Common myeloid progenitor, CD34-positive (primary cell): ENCODE measurements at places on chromosomes 5 and 9.
A peak's percentile ranks its signal among the peaks of the same experiment; 100 is the strongest.

DNA sequence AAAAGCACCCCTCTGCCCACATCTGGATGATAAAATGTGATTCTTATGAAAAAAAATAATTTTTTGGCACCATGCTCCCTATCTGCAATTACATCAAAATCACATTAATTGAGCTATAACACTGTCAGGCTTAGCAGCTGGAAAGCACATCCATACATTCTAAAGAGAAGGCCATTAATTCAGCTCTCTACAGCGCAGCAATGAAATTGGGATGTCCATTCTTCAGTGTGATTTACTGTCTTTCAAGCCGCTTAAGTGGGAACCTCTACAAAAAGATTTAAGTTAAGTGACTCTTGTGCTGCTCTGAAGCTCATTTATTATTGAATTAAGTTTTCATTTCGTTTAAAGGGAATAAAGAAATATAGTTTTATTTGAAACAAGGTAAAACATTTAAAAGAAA lies 171.3 kb downstream of the EBF1 start:
- no peak for DNase-seq

DNA sequence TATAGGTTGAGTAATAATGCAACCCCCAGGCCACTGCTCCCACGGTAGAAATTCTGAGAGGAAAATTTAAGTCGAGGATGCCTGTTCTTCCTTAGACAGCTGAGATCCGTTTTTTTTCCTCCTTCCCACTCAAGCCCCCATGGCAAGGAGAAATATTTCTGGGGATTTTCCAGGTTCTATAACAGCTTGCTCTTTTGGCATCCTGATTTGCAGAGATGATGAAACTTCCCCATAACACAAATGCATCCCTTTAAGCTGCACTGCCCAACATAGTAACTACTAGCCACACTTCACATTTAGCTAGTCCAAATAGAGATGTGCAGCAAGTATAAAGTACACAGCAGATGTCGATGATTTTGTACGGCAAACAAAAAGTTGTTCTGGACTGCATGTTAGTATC lies 32.5 kb upstream of the GNA14 start:
- no peak for DNase-seq

GRCh38 chr5:73008831-73009230 lies 53.0 kb downstream of the FCHO2 start:
- no peak for DNase-seq

DNA sequence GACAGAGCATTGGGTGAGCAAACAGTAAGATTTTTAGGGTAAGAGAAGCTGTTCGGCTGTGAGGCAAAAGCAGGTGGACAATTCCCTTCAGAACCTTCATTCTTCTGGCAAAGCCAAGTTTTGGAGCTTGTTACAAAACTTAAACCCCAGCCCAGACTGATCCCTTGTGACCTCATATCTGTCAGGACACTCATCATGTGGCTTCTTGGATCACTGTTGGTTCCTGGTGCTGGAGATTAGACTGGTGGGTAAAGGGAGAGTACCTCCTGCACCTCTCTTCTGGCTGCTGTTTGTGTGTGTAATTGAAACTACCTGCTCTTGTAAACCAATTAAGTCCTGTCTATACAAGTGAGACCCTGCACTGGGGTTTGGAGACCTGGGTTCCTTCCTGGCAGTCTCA lies 21.0 kb downstream of the LARP1 start:
- peak; percentile 61 for DNase-seq

DNA sequence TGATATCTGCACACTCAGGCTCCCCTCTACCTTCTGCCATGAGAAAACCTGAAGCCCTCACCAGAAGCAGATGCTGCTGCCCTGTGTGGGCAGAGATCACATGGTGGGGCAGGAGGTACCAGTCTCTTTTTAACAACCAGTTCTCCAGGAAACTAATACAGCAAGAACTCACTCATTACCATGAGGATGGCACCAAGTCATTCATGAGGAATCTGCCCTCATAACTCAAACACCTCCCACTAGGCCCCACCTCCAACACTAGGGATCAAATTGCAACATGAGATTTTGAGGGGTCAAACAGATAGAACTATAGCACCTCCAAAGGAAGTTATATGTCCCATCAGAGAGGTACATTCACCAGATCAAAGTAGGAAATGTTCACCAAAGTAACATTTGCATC lies 136.3 kb upstream of the SHB start:
- no peak for DNase-seq

- no peak for DNase-seq
These were observed 155.3 kb downstream of the ADAMTS12 start for GRCh38 chr5:33736510-33736909.

DNA sequence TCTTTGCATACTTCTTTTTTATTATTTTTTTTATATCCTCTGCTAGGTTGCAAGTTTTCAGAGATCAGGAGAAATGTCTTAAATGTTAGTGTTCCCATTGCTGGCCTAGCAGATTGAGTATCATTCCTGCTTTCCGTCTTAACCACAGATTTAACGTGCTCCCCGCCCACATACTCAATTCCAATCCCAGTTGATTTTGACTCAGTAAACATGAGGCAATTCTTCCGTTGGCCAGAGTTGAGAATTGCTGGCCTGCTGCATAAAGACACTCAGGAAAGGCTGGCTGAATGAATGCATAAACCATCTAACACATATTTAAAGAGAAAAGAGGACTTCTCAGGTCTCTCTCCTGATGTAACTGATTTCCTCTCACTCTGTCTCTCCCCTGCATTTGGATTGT lies 46.8 kb upstream of the PLPP6 start:
- no peak for DNase-seq

- no peak for DNase-seq
These were observed 228.4 kb downstream of the TENT4A start for GRCh38 chr5:6941631-6942030.

DNA sequence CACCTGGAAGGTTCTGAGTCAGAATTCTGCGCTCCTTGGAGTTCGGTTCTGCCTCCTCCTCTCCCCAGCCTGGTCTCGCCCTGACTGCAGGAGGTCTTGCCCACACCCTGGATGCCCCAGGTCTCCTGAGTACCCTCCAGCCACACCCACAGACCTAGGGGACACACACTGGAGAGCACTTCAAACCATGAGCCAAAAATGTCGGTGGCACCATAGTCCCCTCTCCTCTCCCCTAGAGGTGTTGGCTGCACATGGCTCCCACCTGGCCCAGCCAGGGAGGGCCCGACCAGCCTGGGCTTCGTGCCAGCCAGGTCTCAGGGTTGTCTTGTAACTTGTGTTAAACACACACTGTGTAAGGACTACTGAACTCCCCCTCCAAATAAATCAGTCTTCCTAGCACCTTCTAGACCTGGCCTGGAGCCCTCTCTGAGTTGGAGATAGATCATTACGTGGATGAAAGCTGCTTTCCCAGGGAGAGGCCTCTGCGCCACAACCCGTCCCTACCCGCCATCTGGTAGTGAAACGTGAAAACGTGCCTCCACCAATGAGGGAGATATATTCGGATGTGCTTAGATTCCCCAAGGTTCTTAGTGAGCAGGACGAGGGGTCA lies 49.9 kb upstream of the CTSL start:
- no peak for DNase-seq

GRCh38 chr9:137493364-137494103 lies 34.4 kb upstream of the NSMF start:
- DNase-seq = no peak

DNA sequence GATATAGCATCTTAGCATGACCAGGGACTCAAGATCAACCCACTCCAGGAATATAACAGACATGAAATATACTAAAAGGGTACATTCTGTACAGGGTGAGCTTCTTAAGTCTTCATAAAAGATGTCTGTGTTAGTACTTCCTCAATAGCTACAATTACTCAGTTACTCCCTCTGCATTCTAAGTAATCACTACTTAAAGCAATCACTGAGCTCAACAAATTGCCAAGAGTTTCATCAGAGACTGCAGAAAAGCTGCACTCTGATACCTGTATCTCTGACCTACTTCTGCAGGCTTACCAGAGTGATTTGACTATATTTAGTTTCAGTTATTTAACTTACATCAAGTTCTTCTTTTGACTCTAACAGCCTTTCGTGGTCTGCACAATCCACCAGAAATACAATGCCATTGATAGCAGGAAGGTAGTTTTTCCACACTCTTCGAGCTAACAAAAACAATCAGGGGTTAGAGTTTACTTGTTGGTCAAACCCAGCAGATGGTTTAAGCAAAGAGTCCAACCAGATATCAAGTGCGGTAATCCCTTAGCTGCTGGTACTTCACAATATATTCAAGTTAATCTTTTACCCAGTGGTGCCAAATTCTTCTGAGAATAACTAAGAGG lies 23.3 kb downstream of the SAR1B start:
- DNase-seq = no peak

DNA sequence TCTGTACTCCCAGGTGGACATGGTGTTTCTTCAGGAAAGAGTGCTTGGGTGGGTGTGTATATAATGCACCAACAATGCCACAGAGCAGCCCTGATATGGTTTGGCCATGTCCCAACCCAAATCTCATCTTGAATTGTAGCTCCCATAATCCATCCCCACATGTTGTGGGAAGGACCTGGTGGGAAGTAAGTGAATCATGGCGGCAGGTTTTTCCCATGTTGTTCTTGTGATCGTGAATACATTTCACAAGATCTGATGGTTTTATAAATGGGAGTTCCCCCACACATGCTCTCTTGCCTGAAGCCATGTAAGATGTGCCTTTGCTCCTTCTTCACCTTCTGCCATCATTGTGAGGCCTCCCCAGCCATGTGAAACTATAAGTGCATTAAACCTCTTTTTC lies 158.5 kb downstream of the NR3C1 start:
- DNase-seq = no peak

DNA sequence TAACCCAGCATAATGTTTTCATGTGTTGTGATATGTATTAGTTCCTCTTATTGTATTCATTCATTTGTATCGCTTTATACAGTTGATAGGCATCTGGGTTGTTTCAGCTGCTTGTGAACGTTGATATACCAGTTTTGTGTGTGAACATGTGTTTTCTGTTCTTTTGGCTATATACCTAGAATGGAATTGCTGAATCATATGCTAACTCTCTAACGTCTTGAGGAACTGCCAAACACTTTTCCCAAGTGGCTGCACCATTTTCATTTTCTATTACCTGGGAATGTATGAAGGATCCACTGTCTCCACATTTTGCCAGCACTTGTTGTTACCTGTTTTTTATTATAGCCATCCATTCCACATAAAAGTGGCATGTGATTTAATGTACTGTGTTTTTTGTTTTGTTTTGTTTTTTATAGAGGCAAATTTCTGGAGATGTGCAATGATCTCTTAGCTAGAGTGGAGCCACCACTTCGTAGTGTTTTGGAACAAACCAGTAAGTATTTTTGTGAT lies 34.6 kb downstream of the HSPA4 start:
- DNase-seq = no peak

DNA sequence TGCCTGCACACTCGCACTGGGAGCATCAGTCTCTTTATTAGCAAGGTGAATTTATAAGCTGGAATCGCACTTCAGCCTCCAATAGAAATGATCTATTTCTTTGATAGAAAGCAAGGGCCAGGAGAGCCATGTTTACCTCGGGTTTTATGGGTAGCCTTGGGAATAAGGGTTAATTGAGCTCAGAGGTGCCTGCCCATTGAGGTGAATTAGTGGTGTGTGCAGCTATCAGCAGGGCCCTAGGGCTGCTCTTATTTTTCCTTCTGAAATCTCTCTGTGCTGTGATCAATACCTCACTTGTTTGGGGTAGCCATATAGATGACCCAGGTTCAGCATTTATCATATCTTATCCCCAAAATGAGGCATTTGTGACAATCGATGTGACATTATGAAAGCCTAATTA lies 297.8 kb downstream of the EBF1 start:
- DNase-seq = no peak

DNA sequence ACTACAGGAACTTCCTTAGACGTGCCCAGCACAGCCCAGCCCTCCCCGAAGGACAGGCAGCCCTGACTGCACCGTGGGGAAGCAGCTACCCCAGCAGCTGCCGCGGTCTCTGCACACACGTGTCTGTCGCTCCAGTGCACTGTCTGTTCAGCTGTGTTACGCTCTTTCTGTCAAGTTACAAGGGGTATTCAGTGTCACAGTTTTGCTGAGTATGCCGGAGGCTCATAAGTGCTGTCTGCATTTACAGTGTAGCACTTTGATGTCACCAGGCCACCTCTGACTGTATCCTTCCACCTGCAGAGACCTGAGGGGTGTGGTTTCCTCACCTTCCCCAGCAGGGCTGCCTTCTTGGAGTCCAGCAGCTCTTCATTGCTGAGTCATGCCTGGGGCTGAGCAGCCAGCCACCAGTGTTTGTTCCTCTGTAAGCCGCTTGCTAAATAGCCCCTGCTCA lies 126.8 kb downstream of the EHMT1 start:
- peak; percentile 66 for DNase-seq

- DNase-seq = no peak
These were observed at the start of gene SLC23A1 for GRCh38 chr5:139383275-139383992. Gene SLC23A1 (minus strand): TSS chr5:139383297. CDS start chr5:139383253, 44 bp downstream.

DNA sequence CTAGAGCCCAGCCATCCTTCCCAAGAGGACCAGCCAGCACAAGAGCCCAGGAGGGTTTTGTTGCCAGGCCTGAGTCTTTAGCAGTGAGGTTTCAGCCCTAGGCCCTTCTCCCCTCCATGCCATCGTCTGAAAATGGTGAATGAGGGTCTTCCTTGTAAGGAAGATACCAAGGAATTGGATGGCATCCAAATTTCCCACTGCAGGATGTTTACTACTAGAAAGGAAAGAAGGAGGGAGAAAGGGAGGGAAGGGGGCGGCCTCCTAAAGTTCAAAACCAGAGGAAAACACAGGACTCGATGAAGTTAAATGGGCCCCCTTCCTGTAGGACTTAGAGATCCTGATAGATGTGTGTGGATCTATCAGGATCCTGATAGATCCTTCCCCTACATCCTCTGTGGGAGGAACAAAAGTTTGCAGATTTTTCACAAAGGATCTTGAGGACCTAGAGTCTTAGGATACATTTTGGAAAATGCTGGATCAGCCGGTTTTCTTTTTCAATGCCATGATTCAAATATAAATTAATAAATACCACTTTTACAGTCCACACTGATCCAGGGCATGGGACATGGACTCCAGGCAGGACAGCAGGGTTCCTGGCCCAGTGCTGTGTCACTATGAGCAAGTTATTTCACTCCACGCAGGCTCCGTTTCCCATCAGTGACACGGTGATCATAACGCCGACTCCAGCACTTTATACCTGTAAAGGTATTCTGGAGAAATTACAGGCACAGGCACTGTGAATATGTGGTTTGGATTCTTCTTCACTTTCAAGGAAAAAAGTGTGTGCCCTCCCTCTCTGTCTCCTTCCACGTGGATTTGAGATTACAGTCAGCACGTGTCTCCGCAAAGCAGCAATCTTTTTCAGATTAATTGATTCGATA lies 40.9 kb downstream of the C5orf15 start:
- DNase-seq = no peak

GRCh38 chr5:177066224-177066623 lies 20.5 kb upstream of the FGFR4 start:
- DNase-seq = no peak

- no peak for DNase-seq
These were observed 220.7 kb upstream of the TMEM161B start for GRCh38 chr5:88489364-88489763.

- peak; percentile 78 for DNase-seq
These were observed 7.9 kb downstream of the FCN1 start for GRCh38 chr9:134909511-134910481.

GRCh38 chr5:80116465-80116864 lies 81.3 kb downstream of the THBS4 start:
- DNase-seq = no peak
